ENCODE measurements at places on chromosomes 7 and 10.
A peak's percentile ranks its signal among the peaks of the same experiment; 100 is the strongest.

GRCh38 chr10:6383096-6383812 lies 180.5 kb downstream of the PFKFB3 start:
- DNase-seq, result peak; percentile 84

DNA sequence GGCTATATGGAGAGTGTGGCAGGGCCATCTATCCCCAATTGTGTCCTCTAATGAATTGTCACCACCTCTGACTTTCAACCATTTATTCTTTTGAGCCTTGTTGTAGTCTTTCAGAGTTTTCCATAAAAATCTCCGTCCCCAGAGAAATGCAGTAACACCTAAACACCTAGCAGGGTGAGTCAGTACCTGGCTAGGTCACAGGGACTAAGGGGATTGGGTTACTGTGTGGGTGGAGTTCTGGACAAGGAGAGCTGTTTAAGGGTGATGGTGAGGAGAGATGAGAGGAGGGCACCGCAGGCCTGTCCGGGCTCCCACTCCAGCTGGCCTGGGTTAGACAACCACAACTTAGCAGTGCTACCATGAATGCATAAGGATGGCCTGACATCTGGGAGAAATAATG lies 186.2 kb upstream of the LYZL1 start:
- no peak for DNase-seq

DNA sequence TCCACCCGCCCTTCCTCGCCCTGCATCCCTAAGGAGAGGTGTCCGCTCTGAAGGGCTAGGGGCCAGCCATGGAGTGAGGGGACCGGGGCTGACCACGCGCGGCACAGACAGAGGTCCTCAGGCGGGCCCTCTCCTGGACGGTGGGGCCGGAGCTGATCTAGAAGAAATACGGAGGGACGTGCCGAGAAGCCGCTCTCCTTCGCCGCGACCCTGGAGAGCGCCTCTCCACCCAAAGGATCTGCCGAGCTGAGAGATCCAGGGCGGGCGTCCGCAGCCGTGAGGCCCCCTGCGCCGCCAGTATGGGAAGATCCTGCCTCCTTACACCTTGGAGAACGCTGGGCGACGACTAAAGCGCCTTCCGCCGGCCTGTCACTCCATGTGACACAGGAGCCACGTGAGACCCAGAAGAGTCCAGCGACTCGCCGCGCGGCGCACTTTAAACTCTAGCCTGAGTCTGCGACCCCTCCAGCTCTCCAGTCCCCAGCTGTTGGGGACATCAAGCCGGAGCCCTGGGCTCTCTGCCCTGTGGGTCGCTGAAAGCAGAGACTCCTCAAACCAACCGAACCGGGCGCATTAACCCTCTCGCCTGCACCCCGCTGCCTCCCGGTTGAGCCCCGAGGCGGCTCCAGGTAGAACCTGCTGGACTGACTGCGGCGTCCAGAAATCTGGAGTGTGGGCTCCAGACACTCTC lies 1.5 kb upstream of the SFMBT2 start:
- no peak for DNase-seq

GRCh38 chr10:22321924-22322640 lies 1.2 kb downstream of the BMI1 start:
- no peak for DNase-seq

- DNase-seq, result no peak
Measured at GRCh38 chr7:136883046-136883445, 14.6 kb downstream of the CHRM2 start.

DNA sequence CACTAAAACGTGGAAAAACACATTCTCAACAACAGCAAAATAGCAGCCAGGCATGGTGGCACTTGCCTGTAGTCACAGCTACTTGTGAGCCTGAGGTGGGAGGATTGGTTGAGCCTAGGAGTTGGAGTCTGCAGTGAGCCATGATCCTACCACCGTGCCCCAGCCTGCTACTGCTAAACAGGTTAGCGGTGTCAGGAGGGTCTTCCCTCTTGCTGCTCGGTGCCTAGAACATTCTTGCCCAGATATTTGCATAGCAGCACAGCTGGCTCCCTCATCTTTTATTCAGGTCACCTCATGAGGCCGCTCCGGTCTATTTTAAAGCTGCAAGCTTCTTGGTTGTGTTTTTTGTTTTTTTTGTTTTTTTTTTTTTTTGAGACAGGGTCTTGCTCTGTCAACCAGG lies 2.9 kb upstream of the RABGEF1 start:
- no peak for DNase-seq

DNA sequence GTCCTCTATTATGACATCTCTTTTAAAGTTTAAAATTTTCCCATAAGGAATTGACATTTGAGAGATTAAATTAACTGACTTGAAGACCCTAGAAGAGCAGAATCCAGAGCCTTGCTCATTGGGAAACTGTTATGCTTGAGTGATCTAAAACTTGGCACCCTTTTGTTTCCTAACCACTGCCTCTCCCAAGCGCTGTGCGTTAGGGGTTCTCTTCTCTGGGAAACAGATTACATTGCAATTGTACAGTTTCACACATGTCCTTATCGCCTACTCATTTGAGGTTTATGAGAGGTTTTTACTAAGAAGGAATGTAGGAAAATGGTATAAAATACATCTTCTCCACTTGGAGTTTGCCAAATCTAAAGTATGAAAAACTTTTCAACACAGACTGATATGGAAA lies 126.8 kb upstream of the AMPH start:
- no peak for DNase-seq

- no peak for DNase-seq
Measured at GRCh38 chr10:103510046-103510685, 16.7 kb downstream of the NEURL1 start.

DNA sequence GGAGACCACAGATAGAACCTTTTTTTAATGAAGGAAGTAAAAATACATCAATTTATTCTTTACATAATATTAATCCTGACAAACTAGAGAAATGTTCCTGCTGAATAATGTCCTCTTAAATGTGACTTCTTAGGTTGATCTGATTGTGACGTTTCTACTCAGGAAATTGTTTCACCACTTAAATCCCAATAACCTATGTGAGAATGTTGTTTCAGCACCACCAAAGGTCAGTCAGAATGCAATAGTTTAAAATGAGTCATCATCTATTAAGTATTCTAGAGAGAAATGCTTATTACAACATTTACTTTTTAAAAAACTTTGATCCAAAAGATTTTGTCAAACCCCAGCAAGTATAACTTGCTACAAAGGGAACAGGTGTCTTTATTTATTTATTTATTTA lies 155.4 kb upstream of the CACNA2D1 start:
- no peak for DNase-seq

- no peak for DNase-seq
Measured at GRCh38 chr7:104694710-104695109, 319.3 kb upstream of the KMT2E start.

DNA sequence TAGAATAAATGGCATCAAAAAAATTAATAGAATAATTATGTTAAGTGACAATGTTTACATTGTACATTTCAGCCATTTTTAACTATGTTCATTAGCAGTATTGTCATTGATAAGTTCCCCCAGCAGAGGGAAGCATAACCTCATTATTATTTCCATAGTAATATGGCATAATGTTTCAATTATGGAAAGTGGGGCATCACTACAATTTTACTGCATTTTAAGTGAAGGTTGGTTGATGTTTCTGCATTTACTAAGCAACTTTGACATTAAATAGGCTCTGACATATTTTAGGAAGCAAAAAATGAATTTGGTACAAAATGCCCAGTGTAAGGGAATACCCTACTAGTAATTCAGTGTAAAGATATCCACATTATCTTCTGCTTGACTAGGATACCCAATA lies 218.3 kb downstream of the SEMA3A start:
- peak; percentile 26 for DNase-seq

DNA sequence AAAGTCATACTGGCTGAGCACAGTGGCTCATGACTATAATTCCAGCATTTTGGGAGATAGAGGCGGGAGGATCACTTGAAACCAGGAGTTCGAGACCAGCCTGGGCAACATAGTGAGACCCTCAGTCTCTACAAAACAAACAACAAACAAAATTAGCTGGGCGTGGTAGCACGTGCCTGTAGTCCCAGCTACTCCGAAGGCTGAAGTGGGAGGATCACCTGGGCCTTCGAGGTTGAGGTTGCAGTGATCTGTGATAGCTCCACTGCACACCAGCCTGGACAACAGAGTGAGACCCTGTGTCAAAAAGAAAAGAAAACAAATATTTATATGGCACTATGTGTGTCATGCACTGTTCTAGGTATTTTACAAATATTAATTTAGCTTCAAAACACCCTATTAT lies 94.3 kb downstream of the DNMBP start:
- DNase-seq, result no peak
